ENCODE measurements at places on chromosomes 2 and 18.

- no peak for DNase-seq
Measured at GRCh38 chr2:78908973-78909372, 116.5 kb upstream of the REG3G start.

DNA sequence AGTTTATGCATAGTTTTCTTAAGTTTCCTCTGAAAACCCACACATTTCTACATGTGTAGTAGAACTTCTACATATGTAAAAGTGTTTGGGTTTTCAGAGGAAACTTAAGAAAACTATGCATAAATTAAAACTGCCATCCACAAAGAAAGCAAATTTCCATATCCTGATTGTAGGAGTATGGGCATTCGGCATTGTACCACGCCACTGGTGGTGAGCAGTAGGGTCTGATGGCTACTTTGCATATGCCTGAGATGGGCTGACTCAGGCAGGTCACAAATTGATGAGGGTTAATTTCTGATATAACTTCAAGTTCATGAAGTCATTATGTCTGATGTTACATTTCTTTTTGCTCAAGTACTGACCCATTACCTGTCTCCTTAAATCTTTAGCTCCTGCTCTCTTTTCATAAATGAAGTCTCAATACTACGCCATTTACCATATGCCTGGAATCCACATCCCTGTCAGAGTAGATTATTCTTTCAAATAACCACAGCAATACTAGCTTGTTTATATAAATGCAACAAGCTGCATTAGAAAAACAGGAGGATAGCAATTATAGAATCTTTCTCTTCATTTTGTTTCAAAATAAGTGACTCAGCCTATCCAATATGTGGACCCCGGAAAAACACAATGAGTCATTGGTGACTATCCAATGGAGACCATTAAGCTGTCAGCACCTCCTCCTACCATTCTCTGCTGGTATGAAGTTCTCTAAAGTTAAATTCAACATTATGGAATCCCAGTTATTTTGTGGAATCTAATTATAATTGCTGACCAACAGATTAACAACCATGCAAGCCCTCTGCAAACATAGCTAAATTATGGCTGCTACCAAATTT is 355.2 kb upstream of the UBE2E3 start:
- no peak for DNase-seq

DNA sequence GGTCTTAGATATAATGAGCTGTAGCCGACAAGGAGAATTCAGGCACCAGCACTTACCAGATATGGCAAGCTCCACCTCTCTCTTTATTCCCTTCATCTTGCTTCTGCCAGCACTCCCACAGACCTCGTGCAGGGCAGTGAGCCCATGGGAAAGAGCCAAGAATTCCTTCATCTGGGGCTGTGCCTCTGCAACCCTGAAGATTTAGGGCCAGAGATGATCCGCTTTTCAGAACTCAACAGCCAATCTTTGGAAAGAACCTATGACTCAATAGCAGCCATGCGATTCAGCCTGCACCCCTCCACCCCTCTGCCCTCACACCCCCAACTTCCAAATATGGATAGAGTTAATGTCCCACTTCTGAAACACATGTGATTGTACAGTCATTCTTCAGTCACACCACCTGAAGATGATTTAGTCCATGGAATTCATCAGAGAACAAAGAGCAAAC is 533.7 kb upstream of the TNP1 start:
- DNase-seq: peak; percentile 16

DNA sequence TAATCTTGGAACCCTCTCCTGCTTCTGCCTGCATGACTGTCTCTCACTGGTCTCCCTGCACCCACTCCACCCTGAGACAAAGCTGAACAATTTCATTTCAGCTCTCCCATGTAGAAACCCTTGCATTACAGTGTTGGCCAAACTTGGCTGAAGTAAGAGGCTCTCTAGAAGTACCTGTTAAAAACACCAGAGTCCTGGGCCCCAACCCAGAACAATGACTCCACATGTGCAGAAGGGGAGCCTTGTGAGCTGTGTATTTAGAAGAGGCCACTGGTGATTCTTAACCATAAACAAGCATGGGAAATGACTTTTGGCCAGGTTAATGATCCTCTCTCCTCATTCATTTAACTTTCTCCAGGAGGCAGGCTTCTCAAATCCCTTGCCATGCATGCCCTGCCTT is 254.8 kb downstream of the SETBP1 start:
- no peak for DNase-seq

GRCh38 chr2:36710858-36711515 is 14.5 kb downstream of the VIT start:
- no peak for DNase-seq

DNA sequence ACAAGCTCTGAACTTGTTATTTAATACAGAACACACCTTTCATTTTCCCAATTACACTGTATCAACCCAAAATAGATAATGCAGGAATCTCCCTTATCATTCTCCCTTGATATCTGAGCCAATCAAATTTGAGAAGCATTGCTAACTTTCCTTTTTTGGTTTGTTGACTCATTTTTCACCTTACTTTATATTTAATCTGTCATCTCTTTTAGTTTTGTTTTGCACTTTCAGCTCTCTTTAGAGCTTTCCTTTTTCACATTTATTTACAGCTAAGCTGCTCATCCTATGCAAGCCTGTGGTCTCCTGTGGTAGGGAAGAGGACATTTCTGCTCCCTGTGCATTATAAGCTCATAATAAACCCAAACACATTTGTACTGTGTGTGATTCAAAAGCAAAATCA is 50.1 kb downstream of the ITGAV start:
- no peak for DNase-seq

- DNase-seq: peak; percentile 34
Measured at GRCh38 chr2:100422320-100423055, 5.0 kb upstream of the CHST10 start.

GRCh38 chr2:235027558-235028214 is 75.9 kb downstream of the SH3BP4 start:
- no peak for DNase-seq

- DNase-seq: no peak
Measured at GRCh38 chr2:43170405-43171105, 55.9 kb downstream of the ZFP36L2 start.

DNA sequence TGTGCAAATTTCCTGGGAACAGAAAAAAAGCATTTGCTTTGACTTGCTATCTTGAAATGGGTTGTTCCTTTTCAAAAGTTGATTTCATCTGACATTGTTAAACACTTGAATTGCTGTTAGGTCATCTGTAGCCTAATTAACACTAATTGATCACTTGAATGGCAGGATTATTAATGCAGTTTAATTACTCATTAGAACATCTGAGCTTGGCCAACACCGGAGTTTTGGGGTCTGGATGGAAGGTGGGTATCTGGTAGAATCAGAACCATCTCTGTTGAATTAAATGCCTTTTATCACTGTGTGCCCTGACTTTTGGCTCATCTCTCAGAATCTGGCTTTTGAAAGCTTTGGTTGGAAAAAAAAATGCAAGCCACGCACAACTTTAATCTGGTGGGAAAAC is 8.4 kb downstream of the DAPL1 start:
- DNase-seq: no peak

GRCh38 chr2:228039752-228040534 is 141.5 kb downstream of the SPHKAP start:
- peak; percentile 27 for DNase-seq

DNA sequence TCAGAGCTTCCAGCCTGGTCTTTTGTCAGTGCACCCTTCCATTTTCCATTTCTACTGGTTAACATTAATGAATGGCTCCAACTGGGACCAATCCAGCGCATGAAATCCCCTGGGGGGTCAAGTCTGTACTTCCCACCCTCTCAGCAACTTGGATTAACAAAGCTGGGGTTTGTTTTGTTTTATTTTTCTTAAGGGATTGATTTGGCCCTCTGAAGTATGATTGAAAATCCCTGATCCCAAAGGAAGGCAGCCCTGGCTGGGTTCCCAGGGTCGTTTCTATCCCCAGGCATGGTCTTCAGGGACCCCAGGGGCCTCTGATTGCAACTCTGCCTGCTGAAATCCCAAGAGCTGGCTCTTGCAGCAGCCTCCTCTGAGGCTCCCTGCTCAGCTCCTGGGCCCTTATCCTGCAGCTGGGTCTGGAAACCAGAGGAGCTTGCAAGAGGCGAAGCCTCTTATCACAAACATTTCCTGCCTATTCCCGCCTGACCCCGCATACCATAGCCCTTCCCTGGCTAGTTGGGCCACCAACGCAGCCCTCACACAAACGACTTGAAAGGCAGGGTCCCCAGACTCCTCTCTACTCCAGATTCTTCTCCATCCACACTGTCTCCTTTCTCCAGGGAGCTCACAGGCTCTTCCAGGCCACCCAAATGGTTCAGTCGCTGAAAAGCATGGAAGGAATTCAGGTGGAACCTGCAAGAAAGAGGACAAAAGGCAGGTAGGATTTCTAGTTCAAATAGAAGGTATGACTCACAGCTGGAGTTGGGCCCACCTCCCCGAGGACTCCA is 109.7 kb upstream of the PKDCC start:
- DNase-seq: no peak

DNA sequence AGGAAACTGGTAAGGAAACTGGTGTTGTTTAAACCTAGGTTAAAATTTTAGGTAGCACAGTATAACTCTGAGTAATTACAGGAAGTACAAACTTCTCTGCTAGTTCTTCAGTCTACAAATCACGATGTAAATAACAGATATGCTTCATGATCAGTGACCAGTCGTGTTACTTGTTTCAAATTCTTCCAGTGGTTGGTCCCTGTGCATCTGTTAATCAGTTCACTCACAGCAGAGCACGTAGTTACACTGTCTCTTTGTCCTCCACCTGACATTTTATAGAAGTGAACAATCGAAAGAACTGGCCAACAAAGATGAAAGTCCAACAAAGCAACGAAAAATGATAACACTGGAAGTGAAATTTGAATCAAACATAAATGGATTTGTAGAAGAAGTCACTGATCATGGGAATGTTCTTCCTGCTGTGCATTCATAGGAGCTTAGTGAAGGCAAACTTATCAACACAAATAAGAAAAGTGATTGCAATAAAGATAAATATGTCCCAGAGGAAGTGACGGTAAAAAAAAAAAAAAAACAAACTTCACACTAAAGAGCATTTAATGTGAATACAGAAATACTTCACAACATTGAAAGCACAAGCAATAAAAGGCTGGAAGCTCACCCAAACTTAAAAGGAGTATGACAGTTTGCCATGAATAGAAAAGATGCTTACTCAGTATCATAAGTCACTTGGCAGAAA is 7.0 kb downstream of the EIF2AK2 start:
- no peak for DNase-seq

GRCh38 chr18:25164211-25164847 is 187.6 kb downstream of the ZNF521 start:
- DNase-seq: no peak

DNA sequence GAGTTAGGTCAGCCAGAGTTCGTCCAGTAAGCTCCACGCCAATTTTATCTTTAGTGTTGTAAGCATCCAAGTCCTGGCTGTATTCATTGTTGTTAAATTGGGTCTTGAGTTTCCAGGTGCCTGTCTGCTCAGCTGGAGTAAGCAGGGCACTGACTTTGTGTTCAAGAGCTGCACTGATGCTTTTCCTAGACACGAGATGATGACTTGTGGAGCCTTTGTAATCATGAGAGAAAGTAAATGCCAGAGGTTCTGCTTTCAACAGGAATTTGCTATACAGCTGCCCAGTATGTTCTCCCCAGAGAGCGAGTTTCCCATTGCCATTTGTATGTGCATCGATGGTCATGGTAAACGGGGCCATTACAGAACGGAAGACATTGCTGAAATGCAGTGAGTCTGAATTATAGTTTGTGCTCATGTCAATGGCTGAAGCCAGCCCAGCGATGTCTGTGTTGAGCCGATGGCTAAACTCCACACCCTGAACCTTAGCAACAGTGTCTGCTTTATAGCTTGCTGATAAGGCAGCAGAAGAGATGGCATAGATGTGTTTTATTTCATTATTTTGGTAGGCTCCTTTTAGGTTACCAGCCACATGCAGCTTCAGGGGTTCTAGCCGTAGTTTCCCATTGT is 32.9 kb downstream of the APOB start:
- no peak for DNase-seq

- DNase-seq: no peak
Measured at GRCh38 chr2:847669-848068, 103.0 kb upstream of the SNTG2 start.

DNA sequence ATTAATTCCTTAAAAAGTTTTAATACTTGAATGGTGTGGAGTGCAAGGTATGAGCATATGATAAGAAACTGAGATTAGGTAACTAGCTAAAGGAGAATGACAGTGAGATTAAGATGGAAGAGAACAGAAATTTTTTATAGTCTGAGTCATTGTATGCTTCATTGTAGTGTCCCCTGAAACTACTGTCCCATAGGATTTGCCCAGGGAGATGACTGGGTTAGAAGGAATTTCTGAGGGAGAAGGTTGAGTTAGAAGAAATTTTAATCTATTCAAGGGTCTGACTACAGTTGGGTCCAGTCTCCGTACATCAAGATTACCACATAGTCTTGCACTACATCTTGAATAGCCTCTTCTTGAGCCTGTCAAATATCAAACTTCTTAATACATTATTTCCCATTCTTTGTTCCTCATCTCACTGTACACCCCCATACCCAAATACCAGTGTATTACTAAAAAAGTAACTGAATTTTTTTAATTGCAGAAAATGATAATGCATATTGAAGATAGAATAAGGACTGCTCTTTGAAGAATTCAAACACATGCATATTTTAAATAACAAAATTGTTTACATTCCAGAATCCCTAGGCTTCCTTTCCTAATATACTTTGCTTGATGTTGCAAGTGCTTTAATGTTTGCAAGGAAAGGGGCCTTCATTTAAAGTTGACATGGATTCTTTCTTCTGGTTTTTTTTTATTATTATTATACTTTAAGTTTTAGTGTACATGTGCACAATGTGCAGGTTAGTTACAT is 314.3 kb upstream of the COL3A1 start:
- no peak for DNase-seq

DNA sequence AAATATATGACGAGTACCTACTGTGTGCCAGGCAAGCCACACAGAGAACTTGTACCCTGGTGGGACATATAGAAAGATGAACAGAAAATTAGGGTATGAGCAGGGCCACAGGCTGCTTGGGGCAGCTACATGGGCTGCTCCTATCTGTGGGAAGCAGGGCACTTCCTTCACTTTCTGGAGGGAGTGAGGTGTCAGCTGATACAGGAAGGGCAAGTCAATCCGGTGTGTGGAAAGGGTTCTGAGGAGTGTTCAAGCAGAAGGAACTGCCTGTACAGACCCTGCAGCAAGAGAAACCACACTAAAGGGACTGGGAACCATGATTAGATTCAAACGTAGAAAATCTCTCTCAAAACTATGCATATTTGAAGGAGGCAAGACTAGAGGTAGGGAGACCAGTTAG is 58.6 kb upstream of the BCL11A start:
- peak; percentile 2 for DNase-seq

DNA sequence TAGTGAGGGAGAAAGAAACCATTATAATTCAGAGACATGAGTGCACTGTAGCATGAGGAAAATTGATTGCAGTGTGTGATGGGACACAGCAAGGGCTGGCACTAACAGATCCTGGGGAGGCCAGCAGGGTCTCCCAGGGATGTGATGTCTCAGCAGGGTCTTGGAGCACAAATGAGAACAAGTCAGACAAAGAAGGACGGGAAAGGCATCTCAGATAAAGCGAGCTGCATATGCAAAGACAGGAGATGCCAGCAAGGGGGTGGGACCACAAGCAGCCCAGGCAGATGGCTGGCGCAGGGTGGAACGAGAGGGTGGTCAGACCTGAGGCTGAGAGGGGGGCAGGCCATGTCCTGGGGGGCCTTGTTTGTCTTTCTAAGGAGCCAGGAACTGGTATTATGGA is 102.6 kb upstream of the DLX2 start:
- no peak for DNase-seq
